ENCODE measurements at places on chromosomes 5 and 9.

DNA sequence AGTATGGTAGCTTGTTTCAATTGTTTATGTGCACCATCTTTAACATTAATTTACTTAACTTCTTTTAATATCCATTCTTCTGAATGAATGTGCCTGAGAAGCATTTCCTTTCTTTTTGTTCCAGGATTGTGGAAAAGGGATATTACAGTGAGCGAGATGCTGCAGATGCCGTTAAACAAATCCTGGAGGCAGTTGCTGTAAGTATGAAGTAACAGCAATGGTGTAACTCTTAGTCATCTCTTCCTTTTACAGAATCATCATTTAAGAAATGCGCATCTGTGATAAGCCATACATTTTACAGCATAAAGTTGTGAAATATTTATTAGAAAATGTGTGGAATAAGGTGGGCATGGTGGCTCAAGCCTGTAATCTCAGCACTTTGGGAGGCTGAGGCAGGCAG lies 117.7 kb downstream of the STARD4 start:
- ATAC-seq: no peak

GRCh38 chr5:6360323-6361072 lies 17.8 kb downstream of the MED10 start:
- ATAC-seq: no peak

GRCh38 chr5:14702238-14702839 lies 37.8 kb downstream of the OTULIN start:
- ATAC-seq: no peak

GRCh38 chr9:111944241-111944866 lies 47.7 kb downstream of the UGCG start:
- peak; percentile 61 for ATAC-seq

GRCh38 chr5:168753691-168754254 lies 174.6 kb upstream of the PANK3 start:
- ATAC-seq: no peak

DNA sequence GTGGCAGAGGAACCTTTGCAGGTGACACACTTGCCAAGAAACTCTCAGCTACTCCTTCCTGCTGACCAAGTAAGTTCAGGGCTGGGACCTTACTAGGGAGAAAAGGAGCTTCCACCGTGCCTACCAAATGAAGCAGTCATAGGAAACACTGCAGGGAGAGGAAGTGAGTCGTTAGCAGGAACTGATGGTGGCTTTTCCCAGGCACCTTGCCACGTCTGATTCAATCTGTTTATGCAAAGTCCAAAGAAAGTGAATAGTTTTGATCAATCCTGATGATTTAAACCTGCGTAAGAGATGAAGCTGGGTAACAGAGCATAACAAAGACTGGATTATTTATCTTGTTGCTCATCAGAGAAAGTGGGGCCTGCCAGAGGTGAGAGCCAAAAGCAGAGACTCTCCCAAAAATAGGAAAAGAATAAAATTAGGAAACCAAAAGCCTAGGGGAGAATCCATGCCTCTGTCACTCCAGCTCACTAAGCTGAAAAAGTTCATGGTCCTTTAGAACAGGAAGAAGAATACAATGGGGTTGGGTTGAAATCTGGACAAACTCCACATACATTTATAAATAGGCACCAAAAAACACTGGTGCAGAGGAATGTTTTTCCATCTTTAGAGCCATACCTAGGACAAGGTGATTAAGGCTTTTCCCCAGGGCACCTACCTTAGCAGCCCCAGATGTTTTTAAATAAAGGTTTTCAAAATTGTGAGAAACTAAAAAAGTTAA lies 9.3 kb upstream of the PFDN1 start:
- peak; percentile 23 for ATAC-seq

- no peak for ATAC-seq
These were observed 42.4 kb downstream of the STARD4 start for GRCh38 chr5:111469903-111470302.

- no peak for ATAC-seq
These were observed 271.6 kb upstream of the MAP3K1 start for GRCh38 chr5:56543441-56544388.

All from activated T-helper 17 cell treated with anti-CD3 and anti-CD28 coated beads, Interleukin-2, amount 50 U/mL, for 72 hours (primary cell).